ENCODE measurements at places on chromosomes 6 and 20.
A peak's percentile ranks its signal among the peaks of the same experiment; 100 is the strongest.

DNA sequence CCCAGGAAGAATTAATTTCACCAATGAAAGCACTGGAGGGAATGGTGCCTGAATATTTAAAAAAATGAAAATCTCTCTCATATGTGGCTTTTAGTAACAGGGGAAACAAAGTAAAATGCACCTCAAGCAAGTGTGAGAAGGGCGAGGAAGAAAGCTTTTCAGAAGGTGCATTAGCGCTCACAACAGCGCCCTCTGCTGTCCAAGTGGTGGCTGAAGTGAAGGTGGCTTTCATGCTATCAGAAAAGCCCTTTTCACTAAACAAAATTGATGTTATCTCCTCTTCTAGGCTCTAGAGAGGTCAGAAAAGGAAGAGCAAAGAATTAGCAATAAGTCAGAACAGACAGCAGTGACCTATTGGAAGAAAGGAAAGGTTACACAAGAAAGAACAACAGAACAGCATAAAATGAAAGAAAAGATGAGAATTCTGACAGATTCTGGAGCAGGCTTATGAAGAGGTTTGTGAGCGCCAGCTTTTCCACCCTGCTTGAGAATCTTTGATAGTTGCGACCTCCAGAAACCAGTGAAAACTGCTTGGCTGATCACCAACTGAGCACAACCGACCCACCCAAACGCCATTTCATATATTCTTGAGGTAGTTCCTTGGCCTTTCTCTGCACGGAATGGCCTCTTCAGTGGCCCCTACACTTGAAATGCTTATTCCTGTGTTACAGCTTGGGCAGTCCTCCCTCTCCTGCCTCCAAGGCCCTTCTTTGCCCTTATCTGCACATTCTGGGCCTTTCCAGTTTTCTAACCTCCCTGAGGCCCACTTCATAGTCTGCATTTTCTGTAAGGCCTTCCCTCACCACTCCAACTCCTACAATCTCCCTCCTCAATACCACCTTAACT is 45.3 kb downstream of the SMLR1 start:
- peak; percentile 69 for DNase-seq

DNA sequence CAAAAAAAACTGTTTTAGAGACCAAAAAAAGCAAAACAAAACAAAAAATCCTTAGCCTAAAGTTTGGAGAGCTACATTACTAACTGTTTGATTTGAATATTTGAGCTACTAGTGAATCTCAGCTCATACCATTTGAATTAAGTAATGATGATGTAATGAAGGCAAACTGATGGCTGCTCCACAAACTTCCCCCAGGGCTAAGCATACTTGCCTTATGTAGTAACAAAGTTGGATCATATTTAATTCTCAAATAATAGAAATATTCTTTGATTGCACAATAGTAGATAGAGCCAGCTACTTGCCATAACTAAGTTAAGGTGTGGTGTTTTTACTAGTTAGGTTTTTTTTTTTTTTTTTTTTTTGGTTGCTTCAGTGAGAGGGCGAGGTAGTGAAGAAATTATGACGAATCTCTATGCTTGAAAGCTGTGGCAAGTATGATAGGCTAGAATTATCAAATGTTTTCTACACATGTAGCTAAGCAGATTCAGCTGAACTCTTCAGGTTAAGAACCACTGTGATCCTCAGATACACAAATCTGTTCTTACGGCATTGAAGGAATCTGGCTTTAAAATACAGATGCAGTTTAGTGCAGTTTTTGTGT is 2.9 kb downstream of the RAB32 start:
- no peak for DNase-seq

- peak; percentile 66 for DNase-seq
Observed at GRCh38 chr6:130365166-130366106, at the start of gene TMEM200A. TSS of gene TMEM200A (plus strand) at chr6:130366017. CDS start at chr6:130440423, 74,406 bp downstream.

GRCh38 chr6:170053966-170054661 is 236.8 kb downstream of the DLL1 start:
- DNase-seq, result no peak

DNA sequence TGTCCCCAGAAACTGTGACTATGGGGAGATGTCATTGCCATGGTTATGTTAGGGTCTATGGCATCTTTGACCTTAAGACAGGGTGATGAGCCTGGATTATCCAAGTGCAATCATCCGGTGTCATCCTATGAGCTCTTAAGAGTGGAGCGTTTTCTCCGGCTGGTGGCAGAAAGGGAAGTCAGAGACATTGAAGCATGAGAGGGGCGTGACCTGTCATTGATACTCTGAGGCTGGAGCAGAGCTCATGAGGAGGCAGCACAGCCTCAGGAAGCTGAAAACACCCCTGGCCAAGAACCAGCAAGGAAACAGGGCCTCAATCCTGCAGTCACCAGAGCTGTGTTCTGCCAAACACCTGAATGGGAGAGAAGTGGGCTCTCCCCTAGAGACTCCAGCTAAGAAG is 59.6 kb downstream of the ANKRD60 start:
- no peak for DNase-seq

DNA sequence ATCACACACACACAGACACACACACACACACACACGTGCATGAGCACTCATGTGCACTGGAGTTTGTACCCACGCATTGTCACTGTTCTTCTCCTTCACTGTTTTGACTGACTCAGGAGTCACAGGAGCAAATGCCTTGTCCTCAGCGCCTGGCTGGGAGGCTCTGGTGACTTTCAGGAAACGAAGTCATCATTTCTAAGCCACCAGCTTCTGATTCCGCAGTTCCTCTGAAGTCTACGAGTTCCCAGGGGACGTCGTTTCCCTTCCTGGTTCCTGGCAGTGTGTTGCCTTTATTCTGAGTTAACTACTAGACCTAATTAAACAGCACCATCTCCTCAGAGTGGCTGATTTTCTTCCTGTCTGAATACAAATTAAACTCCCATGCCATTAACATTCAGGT is 82.2 kb upstream of the PMEPA1 start:
- DNase-seq, result no peak

GRCh38 chr6:157497579-157497978 is 116.6 kb downstream of the ZDHHC14 start:
- no peak for DNase-seq

- peak; percentile 39 for DNase-seq
Observed at GRCh38 chr20:47854687-47855212, 69.5 kb upstream of the SULF2 start.

DNA sequence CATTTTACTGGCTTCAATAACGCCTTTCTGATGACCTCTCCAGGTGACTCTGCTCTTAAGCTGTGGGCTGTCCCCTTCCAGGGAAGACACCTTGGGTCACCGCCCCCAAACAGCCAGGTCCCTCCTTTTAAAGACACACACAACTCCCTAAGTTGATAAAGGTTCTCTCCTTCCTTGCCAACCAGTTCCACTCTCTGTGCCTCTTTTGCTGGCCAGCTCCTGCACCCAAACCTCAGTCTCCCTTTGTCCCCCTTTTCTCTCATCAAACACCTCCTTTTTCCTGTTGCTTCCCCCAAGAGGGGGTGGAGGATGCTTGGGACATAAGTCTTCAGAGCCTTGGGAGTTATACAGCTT is 1.0 kb downstream of the NCOA6 start:
- peak; percentile 86 for DNase-seq
